ENCODE measurements at places on chromosomes 1 and 21. TPM values are rescaled to one million over a fixed set of nuclear protein-coding genes. Genes with fewer than 3 reads are reported as not detected.
A peak's percentile ranks its signal among the peaks of the same experiment; 100 is the strongest.

DNA sequence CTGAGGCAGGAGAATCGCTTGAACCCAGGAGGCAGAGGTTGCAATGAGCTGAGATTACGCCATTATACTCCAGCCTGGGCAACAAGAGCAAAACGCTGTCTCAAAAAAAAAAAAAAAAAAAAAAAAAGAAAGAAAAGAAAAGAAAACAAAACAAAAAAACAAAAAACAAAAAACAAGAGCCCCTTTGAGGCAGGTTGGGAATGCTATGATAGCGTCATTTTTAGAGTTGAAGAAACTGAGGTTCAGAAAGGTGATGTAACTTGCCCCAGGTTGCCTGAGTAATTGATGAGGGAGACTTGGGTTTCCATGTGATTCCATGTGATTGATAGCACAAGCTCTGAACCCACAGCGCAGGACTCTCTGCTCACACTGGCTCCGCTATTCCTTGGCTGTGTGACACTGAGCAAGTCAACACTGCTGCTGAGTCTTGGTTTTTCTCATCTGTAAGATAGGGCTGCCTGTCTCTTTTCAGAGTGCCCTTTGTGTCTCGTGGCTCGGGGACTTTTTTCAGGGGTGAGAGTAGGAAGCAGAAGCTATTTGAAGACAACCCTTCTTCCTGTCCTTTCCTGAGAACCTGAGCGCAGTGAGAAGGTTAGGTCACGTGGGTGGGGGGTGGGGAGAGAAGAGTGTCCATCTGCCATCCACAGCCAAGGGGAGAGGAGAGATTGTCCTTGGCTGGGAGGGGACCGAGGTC lies 2.5 kb downstream of the CNR2 start:
- DNase-seq, result no peak

GRCh38 chr21:38467911-38468310 lies 30.4 kb downstream of the ERG start:
- DNase-seq, result no peak

GRCh38 chr21:34877485-34878128 lies 171.5 kb downstream of the RUNX1 start:
- DNase-seq, result no peak

DNA sequence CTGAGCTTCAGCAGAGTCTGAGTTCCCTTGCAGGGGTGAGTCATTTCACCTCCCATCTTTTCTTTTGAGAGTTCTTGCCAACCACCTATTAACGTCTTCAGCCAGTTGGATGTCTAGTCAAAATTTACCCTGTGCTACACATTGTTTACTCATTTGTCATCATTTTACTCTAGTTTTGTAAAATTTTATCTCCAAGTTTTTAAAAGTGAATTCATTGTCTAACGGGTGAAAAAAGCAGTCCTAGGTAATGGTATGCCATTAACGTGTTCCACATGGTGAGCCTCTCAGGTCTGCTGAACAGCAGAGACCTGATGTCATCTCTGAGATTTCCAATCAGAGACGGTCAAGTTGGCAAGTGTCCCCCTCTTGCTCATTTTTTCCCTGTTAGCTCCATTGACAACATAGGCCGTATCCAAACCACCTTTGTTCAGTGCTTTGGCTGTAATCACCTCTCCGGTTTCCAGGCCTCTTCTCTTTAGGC lies 85.4 kb downstream of the TBX15 start:
- no peak for DNase-seq

- DNase-seq, result no peak
Observed at GRCh38 chr1:97929874-97930851, 9.3 kb upstream of the DPYD start.

GRCh38 chr1:156821801-156822200 lies 5.2 kb upstream of the SH2D2A start:
- no peak for DNase-seq

Gene FMO1
- not detected for total RNA-seq

GRCh38 chr1:193060938-193061337 lies 1.5 kb downstream of the RO60 start:
- peak; percentile 69 for DNase-seq

DNA sequence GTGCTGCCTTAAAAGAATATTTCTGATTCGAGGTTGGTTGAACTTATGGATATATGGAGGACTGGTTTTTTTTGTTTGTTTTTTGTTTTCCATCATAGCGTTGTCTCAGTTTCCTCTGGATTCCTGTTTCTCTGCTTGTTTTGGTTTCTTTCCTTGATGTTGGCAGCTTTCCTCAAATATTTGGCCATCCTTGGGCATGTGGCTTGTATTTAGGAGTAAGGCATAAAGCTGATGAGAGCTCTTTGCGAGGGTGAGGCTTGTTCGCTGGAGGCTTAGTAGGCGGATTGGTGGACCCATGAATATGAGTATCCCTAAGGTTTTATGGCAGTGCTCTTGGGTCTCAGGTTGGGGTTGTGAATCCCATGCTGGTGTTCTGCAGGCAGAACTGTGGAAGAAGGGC lies 22.9 kb downstream of the DYRK1A start:
- DNase-seq, result no peak

GRCh38 chr1:113508364-113509164 lies 118.2 kb downstream of the MAGI3 start:
- DNase-seq, result no peak

DNA sequence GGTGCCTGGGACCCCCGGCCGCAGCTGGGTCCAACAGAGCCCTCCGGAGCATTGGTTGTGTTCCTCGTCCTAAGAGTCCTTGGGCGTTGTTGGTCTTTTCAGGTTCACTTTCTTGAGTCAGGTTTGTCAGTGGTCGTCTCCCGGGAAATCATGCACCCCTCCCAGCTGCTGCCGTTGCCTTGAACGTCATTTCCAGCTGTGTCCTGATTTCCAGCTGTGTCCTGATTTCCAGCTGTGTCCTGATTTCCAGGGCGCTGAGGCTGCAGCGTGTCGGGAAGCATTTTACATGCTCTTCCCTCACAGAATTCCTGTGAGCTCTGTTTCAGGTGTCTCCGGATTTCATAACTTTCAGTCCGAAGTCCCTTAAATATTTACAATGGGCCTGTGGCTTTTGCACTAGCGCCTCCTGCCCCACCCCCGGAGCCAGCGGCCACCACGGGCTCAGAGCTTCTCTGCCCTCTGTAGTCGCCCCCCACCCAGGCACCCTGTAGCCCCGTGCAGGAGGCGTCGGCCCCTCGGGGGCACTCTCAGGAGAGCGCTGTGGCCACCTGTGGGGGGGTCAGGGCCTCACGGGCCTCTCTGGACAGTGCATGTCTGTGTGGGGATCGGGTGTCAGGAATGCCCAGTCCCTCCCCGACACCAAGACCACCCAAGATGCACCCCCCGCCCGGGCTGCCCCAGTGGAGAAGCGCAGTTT lies 66.7 kb downstream of the COL18A1 start:
- no peak for DNase-seq

- DNase-seq, result no peak
Observed at GRCh38 chr1:87400813-87401212, 72.1 kb downstream of the LMO4 start.

GRCh38 chr21:39796466-39796865 lies 51.5 kb downstream of the IGSF5 start:
- DNase-seq, result no peak

- DNase-seq, result peak; percentile 89
Observed at GRCh38 chr1:157104598-157105293, 5.1 kb upstream of the ETV3L start.

DNA sequence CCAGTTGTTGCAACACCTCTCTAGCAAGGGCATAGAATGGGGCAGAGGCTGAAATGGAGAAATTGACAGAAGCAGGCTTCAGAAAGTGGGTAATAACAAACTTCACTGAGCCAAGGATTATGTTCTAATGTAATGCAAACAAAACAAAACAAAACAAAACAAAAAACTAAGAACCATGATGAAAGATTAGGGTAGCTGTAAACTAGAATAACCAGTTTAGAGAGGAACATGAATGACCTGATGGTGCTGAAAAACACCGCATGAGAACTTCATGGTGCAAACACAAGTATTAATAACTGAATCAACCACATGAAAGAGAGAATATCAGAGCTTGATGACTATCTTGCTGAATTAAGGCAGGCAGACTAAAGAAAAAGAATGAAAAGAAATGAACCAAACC lies 1707.7 kb downstream of the BRINP3 start:
- DNase-seq, result no peak

DNA sequence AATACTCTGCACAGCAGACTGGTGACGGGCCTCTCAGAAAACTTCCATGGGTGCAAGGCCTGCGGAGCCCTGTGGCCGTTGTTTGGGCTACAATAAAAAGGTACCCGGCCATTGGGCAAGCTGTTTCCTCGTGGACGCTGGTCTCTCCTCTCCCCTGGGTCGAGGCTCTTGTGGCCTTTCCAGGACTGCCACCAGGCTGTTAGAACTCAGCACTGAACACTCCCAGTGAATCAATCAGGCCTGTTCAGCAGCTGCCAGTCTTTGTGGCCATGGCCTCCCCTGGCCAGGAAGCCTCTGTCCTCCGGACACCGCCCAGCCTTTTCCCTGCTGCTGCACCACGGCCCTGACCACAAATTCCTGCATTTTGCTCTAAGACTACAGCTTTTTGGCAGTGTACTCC lies 33.0 kb upstream of the ACTRT2 start:
- peak; percentile 83 for DNase-seq

- DNase-seq, result peak; percentile 78
Observed at GRCh38 chr1:115142616-115143015, 53.3 kb upstream of the TSPAN2 start.

DNA sequence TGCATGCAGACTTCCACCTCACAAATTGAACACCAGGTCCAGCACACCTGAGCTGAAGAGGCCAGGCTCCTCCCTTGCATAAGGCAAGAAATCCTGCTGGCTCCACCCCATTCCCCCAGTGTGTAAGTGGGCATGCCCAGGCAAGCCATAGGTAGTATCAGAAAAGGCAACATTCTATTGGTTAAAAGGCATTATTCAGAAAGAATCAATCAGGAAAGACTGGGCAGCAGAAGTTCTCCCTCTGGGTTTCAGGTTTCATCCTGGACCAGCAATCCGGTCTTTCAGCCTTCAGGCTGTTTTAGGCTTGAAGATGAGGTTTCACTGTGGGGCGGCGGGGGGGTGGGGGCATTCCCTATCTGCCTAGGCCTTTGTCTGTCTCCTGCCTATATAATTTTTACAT lies 42.0 kb upstream of the LHX8 start:
- DNase-seq, result no peak

Gene FCGR1A
- not detected for total RNA-seq

GRCh38 chr1:115222616-115223402 lies 115.2 kb downstream of the NGF start:
- no peak for DNase-seq

- DNase-seq, result no peak
Observed at GRCh38 chr1:161171696-161172095, 5.5 kb downstream of the PPOX start.

Gene BATF3
- 0.59 TPM for total RNA-seq

Gene SF3B4
- 13.4 TPM for total RNA-seq

DNA sequence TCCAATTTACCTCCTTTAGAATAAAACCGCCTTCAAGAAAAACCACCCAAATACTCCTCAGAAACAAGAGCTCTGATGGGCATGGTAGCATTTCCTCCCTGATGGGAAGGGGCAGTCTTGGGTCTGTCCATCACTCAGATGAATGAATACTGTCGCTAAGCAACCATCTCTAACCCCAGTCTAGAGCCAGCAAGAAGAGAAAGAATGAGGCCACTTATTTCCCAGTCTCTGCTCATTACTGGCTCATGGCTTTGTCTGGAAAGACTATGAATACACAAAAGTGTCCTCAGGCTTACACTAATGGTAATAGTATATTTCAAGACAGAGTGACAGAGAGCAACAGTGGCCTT lies 51.0 kb upstream of the F3 start:
- no peak for DNase-seq

DNA sequence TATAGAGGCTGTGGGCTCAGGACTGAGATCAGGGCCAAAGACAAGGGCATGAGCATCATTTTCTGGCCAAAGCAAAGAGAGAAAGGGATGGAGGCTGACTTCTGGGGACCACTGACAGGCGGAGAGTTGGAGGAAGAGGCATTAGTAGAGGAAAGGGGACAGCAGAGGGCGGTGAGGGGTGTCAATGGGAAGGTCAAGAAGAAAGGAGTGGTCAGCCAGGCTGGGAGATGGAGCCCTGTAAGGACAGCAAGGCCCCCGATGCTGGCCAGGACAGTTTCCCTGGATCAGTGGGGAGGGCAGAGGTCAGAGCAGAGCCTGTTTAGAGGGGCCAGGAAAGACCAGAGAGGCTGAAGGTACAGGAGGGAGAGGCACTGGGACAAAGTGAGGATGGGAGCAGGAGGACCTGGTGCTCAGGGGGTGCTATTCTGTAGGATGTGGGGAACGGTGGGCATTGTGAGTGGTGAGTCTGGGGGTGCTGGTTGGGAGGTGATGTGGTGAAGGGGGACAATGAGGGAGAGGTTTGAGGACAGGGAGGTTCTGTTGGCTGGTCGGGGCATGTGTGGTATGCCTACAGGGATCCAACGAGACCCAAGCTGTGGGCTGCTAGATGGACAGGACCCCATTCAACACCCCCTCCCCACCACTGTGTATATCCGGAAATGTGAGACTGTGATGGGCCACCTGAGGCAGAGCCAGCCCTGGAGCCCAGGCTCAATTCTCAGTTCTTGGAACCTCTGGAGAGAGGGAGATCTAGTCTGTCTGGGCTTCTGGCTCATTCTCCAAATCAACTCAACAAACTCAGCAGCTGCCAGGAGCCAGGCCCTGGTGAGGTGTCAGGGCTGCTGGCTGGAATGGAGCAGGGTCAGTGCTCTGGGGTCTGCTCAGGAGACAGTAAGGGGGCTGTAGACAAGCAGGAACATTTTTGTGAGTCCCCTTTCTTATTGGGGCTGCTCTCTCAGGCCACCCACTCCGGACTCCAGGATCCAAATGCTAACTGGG lies 1.4 kb upstream of the FAM151A start:
- DNase-seq, result peak; percentile 27

- no peak for DNase-seq
Observed at GRCh38 chr1:44855742-44856141, 12.7 kb upstream of the PTCH2 start.

GRCh38 chr21:44897326-44898010 lies 23.2 kb downstream of the ITGB2 start:
- DNase-seq, result no peak

All from osteoblast (primary cell).